ENCODE measurements at places on chromosomes 5 and 9.

DNA sequence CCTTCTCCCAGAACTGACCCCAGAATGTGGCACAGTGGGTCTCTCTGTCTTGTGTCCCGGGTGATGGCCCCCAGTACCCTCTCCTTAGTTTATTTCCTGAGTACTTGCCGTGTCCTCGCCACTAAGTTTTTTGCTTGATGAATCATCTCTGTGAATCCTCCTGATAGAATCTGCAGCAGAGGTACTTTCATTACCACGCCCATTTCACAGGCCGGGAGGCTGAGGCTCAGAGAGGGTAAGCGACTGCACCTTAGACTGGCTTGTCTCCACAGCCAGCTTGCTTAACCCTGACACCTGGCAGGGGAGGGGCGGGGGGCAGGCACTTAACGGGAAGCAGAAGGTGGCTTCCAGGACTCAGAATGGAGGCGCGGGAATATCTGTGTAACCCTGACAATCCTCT lies 7.9 kb upstream of the IER5L start:
- DNase-seq: no peak

GRCh38 chr9:107838766-107839165 lies 349.2 kb upstream of the KLF4 start:
- DNase-seq: no peak

- no peak for DNase-seq
These were observed 73.3 kb downstream of the DPYSL3 start for GRCh38 chr5:147436596-147436995.

DNA sequence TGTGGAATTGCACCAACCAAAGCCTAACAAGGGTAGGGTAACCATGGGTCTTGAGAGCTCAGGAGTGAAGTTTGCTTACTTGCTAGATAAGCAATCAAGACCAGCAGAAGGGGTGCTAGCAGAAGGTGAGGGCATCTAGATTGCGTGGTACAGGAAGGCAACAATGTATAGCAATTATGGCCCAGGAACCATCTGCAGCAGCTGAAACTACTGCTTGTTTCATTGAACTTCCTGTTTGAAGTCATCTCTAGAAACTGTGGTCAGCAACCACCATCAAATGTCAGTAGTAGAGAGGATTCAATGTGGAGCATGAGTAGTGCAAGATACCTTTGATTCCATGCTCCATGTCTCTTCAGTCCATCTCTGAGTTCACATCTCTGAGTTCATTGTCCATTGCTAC lies 462.1 kb upstream of the GRAMD2B start:
- DNase-seq: no peak

DNA sequence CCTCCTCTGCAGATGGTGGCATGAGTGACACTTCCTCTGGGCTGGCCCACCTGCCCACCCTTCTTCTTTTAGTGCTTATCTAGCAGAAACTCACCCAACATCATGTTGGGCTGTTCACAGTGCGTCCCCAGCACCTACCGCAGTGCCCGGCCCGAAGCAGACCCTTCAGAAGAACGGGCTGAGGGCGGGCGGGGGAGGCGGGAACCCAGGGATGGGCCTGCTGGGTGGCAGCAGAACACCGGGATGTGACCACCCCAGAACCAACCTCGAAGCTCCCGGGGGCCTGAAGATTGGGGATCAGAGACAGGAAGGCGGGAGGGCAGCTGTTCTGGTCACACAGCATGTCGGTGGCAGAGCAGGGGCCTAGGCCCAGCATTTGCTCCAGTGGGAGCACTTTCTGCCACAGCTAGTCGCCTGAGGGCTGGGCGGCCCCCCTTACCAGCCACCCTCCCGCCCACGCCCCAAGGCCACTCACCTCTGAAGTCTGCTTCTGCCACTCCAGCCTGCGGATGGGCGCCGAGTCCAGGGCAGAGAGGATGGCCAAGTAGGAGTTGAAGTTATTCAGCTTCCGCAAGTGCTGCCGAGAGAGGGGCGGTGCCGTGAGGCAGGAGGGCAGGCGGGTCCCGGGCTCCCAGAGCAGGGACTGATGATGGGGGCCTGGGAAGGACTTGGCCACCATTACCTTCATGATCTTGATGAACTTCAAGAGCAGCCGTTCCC lies 38.7 kb downstream of the PRRT1B start:
- DNase-seq: no peak

- no peak for DNase-seq
These were observed 1076.7 kb upstream of the DMAC1 start for GRCh38 chr9:8876303-8876702.

- no peak for DNase-seq
These were observed 1425.8 kb upstream of the C9orf72 start for GRCh38 chr9:28999057-28999456.

- no peak for DNase-seq
These were observed 117.8 kb downstream of the ZNF354C start for GRCh38 chr5:179177711-179178575.

DNA sequence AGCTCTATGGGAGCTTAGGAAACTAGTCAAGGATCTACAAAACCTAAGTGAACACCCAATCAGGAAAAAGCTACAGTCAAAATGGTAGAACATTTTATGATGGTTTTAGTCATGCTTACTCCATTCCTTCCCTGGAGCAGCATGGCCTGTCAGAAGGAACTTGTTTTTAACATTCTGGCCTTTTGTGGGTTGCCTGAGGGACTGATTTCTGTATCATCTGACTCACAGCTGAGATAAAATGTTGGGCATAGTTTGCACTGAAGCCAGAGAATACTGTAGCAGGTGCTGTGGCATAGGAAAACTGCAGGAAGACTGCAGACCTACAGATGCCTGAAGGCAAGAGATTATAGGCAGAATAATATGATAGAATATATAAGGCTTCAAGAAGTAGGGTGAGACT lies 719.6 kb upstream of the GRAMD2B start:
- DNase-seq: no peak
